ENCODE measurements at places on chromosomes 6 and 20.

GRCh38 chr6:43856005-43856765, 86.2 kb downstream of the VEGFA start:
- DNase-seq = peak; percentile 57

DNA sequence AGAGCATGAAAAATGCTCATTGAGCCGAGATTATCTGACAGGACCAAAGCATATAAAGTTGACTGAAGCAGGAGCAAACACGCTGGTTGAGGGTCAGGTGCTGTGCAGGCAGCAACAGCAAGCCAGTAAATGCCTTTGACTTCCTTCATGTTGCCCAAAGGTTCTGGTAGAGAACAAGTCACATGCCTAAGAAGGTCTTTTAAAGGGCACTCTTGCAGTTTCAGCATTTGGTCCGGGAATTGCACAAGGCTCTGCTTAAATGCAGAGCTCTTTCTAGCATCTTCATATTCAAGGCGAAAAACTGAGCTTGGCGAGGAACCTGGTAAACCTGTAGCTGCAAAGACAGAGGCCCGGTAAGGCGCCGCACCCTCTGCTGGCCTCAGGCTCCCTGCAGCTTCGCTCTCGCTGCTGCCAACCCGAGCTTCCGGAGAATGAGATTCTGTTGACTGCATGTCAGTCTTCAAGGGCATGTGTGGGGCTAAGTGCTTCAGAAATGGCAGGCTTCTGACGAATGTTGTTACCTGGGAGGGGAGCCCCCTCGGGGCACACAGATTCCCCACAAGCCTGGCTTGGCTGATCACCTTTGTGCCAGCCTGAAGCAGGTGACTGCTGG, 205.2 kb downstream of the KIF16B start:
- no peak for DNase-seq

- no peak for DNase-seq
These were observed 8.8 kb downstream of the DDR1 start for GRCh38 chr6:30893001-30893591.

DNA sequence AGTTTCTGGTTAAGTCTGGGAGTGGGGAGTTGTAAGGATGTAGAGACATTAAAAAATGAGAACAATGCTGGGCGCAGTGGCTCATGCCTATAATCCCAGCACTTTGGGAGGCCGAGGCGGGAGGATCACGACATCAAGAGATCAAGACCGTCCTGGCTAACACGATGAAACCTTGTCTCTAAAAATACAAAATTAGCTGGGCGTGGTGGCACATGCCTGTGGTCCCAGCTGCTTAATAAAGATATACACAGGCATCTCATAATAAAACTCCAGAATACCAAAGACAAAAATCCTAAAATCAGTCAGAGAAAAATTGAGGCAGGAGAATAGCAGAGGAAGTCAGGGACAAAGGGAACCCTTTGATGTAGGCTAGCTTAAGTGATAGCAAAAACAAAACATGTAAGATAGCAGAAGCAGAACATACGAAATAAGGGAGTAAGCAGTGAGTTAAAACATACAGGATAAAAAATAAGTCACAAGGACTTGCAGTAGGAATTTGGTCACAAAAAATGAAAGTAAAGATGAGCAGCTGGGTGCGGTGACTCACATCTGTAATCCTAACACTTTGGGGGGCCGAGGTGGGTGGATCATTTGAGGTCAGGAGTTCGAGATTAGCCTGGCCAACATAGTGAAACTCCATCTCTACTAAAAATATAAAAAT, 23.6 kb downstream of the DDX43 start:
- DNase-seq = peak; percentile 51

- DNase-seq = no peak
These were observed 2.3 kb downstream of the RPS12 start for GRCh38 chr6:132816660-132817059.

DNA sequence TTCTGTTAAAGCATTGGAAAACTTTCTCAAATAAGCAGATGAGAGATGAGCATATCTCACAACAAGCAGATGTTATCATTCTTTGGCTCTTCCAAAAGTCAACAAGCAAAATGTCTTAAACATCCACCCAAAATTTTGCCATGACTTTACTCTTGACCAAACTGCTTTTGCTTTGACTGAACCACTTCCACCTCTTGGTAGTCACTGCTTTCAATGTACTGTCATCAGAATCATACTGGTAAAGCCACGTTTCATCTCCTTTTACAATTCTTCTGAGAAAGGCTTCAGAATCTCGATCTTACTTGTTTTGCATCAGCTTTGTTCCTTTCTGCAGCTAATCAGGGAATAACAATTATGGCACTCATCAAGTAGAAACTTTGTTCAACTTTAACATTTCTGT, 498.5 kb upstream of the GJE1 start:
- no peak for DNase-seq

Measured in fibroblast of skin of scalp (primary cell).